Kidney capillary endothelial cell (primary cell): ENCODE measurements at places on chromosomes 2 and 18.

DNA sequence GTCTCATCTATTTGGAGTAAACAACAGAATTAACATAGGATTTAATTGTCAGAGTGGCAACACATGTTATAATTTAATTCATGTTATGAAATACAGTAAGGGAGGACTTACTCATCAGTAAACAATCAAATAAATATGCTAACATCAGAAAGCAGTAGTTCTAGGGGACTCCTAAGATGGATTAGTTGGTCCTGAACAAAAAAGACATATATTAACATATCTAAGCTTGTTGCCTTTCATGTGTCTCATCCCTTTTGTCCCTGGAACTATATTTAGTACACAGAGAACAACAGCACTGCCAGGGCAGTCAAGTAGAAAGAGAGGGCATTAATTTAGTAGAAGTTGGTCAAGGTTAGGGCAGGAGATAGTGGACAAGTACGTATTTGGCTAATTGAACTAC lies 117.8 kb upstream of the FZD5 start:
- DNase-seq: no peak

DNA sequence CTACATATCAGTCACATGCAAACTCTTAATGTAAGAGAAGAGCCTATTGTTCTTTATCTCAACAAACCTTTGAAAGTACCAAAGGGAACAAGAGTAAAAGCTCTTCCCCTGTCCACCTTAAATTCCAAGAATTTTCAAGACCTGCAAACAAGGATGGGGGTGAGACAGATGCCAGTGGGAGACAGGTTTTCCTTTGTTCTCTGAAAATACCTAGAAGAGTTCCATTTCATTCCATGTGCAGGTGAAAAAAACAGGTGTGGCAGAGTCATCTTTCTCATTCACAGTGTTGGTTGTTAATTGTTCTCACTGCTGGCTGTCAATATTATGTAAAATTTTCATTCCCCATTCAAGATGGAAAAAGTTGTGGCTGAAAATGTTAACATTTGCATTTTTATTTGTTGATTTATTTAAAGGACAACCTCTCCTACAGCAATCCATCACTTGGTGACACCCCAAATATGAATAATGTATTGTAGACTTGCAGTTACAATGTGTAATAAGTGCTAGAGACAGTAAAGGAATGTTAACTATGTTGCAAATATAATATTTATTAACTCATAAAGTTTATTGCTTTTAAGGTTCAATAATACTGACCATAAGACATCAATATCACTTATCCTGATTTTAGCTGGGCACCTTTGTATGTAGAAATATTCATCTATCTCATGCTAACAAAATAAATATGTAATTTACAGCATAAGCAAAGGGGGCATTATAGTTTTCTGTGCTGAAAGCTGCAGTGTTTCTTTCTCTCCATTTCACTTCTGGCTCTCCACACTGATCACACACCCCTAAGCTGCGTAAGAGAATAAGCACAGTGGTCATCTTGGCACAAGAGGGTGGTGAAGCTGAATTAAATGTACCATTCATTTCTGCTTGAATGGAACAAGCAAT lies 347.0 kb downstream of the KIAA1328 start:
- DNase-seq: no peak

- no peak for DNase-seq
Observed at GRCh38 chr18:55139836-55140235, 180.6 kb upstream of the CCDC68 start.

DNA sequence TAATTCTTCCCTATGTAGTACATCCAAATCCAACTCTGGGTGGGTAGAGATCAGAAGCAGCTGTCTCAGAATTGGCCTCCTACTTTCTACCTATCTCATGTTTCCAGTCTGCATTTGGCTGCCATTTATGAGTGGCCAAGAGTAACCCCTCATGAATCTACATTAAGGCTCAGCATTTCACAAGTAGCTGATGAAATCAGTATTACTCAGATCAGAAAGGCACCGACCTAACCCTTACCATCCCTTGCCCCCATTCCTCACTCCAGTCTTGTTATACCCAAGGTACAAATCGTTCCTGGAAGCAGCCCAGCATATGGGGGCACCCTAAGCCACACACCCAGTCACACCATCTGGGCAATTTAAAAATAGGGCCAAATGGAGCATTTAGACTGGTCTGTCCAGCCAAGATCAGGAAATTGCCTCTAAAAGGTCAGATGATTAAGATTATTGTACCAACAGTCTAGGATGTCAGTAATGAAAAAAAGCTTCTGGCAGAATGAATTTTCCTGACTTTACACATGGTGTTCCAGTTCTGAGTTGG lies 37.1 kb downstream of the CD28 start:
- DNase-seq: no peak

GRCh38 chr2:177843188-177843587 lies 229.4 kb downstream of the PDE11A start:
- DNase-seq: no peak

DNA sequence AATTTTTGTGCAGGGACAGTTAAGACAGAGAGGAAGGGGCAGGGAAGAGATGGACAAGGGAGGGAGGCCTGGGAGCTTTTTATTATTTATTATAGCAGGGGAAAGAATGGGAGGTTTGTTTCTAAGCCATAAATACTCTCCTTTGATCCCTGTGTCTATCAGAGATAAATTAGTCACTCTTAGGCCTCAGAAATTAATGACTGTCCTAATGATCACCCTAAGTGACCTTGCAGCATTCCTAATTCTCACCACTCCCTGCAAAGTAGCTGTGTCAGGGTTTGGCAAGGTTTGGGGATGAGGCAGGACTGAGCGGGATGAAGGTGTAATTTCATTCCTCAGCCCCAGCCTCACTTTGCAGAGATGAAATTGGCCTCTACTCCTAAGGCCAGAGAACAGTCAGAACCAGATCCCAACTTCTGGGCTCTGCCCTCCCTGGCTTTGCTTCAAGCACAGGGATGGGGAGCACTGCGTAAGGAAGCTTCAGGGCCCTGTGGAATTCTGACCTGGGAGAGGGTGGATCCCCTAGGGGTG lies 95.0 kb downstream of the TMEM17 start:
- no peak for DNase-seq

DNA sequence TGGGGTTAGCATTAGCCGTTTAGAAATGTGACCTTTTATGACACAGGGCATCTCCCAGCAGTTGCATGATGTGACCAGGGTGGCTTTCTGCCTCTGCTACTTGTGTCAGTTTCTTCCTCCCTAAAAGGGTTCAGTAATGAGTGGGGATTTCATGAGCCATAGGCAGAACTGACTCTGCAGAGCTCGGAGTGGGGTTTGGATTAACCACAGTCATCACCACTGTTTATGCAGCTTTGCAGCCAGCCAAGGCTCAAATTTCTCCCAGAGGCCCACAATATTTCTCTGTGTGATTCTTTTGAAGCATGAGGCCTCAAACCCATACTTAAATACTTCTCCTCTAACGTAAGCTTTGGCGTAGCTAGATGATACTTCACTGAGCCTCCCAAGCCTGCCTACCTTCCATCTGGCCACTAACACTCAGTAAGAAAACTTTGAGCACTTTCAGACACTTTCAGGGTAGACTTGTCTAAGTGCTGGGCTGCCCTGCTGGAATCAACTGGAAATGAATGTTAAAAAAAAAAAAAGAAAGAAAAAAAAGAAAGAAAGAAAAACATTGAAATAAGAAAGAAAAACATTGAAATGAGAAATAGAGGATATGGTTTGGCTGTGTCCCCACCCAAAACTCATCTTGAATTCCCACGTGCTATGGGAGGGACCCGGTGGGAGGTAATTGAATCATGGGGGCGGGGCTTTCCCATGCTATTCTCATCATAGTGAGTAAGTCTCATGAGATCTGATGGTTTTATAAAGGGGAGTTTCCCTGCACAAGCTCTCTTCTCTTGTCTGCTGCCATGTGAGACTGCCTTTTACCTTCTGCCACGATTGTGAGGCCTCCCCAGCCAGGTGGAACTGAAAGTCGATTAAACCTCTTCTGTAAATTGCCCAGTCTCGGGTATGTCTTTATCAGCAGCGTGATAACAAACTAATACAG lies 11.5 kb upstream of the LAPTM4A start:
- DNase-seq: no peak

DNA sequence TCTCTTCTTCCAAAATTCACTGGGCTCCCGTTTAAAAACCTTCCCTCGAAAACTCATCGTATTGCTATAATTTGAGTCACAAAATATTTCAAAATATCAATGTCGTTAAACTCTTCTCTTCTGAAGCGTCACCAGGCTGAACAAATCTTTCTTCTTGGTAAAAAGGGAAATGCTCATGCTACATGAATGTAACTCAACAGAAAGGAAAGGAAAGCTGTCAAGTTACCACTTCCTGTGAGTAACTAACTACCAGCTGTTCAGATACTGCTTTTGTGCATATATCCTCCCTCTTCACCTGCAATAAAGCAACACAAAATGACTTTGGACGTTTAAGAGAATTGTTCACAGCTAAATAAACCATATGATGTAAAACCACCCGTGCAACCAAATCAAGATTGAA lies 95.4 kb downstream of the DOCK10 start:
- peak; percentile 90 for DNase-seq

DNA sequence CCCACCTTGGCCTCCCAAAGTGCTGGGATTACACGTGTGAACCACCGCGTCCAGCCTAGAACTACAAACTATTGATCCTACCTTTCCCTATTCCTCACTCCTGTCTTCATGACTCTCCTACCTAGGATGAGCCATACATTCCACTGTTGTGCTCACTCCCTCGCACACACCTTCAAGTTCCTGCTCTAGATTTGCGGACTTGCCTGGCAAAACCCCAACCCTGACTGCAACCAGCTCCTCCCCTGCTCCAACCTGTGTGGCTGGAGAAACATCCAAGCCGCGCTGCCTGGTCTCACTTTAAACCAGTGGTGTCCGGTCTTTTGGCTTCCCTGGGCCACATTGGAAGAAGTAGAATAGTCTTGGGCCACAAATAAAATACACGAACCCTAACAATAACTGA lies 5.0 kb upstream of the DNPEP start:
- no peak for DNase-seq

DNA sequence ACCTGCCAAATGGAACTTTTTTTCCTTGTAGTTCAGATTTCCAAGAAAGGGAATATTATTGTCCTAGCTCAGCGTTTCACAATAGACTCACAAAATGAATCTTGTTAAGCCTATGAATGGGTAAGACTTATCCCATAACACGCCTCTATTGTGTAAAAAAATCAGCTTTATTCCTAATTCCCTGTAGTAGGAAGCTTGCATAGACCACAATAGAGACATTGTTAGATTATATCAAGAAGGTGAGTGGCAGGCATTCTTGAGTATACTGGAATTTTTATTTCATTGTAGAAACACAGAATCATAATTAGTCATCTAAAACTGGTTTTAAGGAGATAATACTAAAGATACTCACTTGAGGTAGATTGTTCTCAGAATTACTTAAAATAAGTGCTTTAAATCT lies 46.5 kb upstream of the SLC30A6 start:
- no peak for DNase-seq

GRCh38 chr18:63299837-63300745 lies 19.5 kb downstream of the BCL2 start:
- DNase-seq: no peak

GRCh38 chr2:239570971-239571520 lies 170.2 kb upstream of the HDAC4 start:
- no peak for DNase-seq

DNA sequence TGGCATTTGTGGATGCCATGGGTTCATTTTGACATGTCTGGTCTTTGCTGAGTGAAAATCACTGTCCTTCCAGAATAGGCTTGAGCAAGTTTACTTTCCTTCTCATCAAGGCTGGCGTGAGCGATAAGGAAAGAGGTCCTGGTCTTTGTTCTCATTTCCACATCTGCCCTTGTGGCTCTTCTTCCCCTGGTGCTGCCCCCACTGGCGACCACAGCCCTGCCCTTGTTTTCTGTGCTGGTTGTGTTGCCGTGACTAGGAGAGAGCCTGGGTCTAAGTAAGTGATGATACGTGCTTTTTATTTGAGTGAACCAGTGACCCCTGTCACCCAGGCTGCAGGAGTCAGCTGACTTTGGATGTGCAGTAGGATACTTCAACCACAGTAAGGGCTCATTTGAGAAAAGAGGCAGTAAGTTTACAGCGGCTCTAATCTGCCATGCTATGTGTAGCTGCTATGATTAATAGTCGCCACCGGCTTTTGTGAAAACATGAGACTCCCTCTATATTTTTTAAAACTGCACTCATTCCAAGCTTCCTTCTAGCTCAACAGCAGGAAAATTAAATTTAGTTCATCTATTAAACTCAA lies 441.7 kb downstream of the RNF144A start:
- DNase-seq: no peak

DNA sequence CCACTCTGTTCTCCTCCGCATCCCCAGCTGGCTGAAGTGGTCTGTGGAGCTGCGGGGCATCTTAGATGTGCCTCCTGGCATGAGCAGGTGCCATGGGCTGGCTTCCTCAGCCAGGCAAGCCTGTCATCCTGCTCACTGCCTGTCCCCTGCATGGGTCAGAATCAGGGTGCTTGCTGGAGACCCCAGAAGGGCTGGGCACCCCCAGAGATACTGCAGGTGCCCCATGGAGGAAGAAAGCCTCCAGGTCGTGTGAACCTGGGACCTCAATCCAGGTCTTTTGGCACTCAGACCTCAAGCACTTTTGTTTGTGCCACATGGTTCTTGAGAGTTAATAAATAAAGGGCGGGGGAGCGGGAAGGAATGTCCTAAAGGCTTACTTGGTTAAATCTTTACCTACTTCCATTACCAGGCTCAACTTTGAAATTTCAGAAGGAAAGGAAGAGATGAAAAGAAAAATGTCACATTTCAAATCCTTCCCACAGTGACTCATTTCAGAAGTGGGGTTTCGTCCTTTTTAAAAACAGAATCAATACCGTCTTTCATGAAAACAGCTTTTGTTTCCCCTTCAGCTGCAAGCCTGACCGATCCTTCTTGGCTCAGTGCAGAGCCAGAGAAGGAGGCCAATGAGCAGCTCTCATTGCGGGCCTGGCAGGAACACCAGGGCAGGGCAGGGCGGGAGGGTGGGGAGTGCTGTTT lies 69.9 kb downstream of the RHOB start:
- DNase-seq: no peak

DNA sequence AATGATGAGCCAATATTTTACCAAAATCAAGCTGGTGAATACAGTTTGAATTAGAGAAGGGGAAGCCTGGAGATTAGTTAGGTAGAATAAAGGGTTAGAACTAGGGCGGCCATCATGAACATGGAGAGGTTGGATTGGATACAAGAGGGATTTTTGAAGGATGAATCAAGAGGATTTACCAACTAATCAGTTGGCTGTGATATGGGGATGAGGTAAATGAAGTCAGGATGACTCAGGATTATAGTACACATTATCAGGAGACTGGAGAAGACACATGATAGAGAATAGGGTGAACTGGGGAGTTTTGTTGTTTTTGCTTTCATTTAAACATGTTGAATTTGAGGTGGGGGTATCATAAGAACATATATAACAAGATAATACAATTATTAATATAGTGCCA lies 73.8 kb upstream of the PROKR1 start:
- DNase-seq: no peak

- no peak for DNase-seq
Observed at GRCh38 chr2:233165895-233166661, 85.4 kb upstream of the ATG16L1 start.

- no peak for DNase-seq
Observed at GRCh38 chr2:196481324-196481697, 158.2 kb upstream of the CCDC150 start.
